Cortex of kidney (tissue), 1 donor: ENCODE measurements at places on chromosomes 12 and 14.

GRCh38 chr12:9708853-9709252 lies 24.0 kb downstream of the CLECL1 start:
- DNase-seq, result no peak

DNA sequence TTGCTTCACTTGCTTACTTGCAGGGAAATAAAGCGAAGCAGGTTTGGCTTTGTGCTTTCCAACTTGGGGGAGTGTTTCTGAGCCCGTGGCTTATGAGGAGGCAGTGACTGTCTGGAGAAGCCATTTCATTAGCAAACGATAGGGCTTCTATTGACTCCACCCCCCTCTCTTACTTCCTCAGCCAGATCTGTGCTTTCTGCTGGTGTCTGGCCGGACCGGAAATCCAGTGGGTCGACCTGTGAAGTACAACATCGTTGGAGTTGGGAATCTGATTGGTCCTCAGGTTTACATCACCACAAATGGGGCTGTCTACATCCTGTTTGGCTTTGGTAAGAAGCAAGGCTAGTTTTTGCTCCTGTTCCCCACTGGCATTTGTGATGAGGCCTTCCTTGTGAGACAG lies 22.3 kb downstream of the FAM234B start:
- no peak for DNase-seq

DNA sequence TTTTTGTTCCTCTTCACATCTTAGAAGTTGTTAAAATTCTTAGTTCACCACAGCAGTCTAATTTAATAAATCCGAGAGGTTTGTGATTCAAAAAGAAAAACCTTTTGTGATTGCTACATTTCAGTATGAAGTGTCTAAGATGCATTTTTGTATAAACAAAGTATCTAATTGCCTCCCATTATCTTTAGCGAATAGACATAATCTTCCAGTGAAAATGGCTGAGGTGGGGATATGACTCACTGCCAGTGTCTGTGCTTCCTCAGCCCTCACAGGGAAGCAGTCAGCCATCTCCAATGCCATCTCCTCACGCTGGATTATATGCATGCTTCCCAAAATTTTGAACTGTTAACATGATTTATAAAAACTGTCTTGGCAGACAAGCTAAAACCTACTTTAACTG lies 7.6 kb downstream of the GCH1 start:
- no peak for DNase-seq

DNA sequence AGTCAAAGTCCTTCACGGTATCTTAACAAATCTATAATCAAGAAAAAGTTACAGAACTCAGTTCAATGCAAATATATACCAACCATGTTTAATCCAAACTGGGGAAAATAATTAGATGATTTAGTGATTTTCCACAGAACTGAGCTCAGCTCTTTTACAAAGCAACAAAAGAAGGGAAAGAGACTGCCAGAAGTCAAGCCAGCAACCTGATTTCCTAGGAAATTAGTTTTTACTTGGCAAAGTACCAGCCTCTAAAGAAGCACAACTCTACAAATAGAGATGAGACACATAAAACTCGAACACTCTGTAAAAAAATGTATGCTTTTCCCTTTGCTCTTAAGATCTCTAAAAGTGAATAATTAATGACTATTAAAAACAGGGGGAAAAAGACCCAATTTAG lies 19.4 kb downstream of the NUMB start:
- DNase-seq, result no peak

DNA sequence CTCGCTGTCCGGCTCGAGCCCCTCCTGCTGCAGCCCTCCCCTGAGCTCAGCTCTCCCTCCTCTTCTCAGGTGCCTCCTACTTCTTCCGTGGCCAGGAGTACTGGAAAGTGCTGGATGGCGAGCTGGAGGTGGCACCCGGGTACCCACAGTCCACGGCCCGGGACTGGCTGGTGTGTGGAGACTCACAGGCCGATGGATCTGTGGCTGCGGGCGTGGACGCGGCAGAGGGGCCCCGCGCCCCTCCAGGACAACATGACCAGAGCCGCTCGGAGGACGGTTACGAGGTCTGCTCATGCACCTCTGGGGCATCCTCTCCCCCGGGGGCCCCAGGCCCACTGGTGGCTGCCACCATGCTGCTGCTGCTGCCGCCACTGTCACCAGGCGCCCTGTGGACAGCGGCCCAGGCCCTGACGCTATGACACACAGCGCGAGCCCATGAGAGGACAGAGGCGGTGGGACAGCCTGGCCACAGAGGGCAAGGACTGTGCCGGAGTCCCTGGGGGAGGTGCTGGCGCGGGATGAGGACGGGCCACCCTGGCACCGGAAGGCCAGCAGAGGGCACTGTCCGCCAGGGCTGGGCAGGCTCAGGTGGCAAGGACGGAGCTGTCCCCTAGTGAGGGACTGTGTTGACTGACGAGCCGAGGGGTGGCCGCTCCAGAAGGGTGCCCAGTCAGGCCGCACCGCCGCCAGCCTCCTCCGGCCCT lies 22.8 kb downstream of the MMP17 start:
- no peak for DNase-seq

GRCh38 chr12:13141686-13142085 lies 38.2 kb upstream of the GSG1 start:
- no peak for DNase-seq

GRCh38 chr12:43921666-43922337 lies 85.9 kb downstream of the TMEM117 start:
- no peak for DNase-seq

DNA sequence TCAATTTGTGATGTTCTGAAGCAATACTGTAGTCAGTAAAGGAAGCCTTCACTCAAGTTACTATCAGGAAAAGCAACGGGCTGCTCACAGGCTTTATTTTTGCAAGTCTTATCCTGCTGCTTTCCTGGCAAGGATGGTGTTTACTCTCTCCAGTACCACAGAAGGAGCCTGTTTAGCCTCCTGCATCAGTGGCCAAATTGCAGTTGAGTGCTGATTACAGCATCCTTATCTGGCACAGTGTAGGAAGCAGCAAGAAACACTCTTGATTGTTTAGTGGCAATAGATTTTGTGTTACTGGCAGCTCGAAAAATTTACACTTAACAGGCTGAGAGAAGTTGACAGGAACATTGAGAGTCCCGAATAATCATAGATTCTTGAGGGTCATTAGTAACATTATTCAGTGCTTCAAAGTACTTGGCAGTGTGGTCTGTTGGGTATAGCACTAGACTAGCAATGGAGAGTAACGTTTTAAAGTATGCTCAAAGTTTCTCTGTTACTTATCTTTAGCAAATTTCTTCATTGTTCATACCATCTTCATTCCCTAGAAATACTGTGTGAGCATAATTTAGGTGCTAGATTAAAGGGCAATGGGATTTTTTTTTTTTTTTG lies 11.7 kb downstream of the TULP3 start:
- no peak for DNase-seq
